ENCODE measurements at places on chromosomes 7 and 10.

GRCh38 chr7:106704000-106704840 is 43.3 kb upstream of the CCDC71L start:
- DNase-seq = no peak

GRCh38 chr10:48538611-48539010 is 66.3 kb downstream of the ARHGAP22 start:
- no peak for DNase-seq

DNA sequence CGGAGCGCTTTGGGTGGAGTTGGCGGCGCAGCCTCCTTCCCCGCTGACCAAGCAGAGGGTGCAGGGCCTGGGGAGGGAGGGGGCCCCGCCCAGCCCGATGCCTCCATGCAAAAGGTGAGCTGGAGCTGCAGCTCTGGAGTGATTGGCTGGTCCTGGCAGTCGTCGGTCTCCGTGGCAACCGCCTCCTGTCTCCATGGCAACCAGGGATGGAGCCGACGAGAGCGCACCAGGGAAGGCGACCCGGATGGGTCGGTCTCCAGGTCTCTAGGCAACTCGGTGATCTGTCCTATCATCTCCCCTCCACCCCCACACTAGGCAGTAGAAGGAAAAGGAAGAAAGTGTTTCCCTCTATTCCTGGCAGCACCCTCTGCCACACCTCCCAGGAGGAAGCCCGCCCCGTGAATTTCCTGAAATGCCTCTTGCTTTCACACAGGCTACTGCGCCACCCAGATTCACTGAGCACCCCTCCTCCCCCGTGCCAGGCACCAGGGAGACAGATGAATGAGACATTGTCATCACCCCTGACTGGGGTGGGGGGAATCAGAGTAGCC is 647 bp upstream of the NACAD start:
- DNase-seq = peak; percentile 72

- DNase-seq = no peak
Observed at GRCh38 chr7:69187824-69188333, 410.4 kb upstream of the AUTS2 start.

DNA sequence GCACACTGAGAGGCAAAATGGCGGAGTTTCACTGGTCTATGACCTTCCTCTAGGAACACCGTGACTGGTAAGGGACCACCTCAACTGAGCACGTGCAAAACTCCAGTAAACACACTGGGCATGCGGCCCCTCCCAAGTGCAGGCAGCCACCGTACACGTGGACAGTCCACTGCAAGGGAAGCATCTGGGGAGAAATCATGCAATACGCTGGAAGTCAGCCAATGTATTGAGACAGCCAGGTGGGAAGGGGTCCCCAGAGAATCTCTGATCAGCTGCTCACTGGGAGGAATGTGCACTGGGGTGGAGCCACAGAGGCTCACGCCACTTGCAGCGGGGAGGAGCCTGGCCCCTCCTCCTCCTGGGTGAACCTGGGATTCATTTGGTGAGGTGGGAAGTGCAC is 49.3 kb downstream of the CFAP46 start:
- DNase-seq = no peak
